ENCODE measurements at places on chromosomes 16 and 17.

DNA sequence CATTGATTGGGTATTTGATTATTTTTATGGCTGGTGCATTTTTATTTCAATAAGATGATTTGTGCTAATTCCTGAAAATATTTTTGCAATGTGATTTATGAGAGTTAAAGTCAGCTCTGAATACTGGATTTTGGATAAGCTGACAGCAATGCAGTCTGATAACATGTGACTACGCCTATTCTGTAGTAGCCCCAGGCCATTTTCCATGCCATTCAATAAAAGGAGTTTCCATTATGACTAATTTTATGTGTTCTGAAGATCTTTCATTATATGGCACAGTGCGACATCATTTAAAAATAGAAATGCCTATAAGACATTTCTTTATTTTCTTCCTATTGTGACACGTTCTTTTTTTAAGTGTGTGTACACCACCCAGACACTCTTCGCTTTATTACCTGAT, 46.3 kb downstream of the KCNJ2 start:
- no peak for DNase-seq

- no peak for DNase-seq
These were observed 98.6 kb upstream of the PMFBP1 start for GRCh38 chr16:72270531-72270930.

- DNase-seq, result no peak
These were observed 3.4 kb upstream of the PDZD9 start for GRCh38 chr16:22004341-22004740.

GRCh38 chr17:35185849-35186248, 8.3 kb downstream of the SLC35G3 start:
- no peak for DNase-seq

GRCh38 chr16:59324462-59324861, 590.3 kb upstream of the GOT2 start:
- DNase-seq, result no peak

DNA sequence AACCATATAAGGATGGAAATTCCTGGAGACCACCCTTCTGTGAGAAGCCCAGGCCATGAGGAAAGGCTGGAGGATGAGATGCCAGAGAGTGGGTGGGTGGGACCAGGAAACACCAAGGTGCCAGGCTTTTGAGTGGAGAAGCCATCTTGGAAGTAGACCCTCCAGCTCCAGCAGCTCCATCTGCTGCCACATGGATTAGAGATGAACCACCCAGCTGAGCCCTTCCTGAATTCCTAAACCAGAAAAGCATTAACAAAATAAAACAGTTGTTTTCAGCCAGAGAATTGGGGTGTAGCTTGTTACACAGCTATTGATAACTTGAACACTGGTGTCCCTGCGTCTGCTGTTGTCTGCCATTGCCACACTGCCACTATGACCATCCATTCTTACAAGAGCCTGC, 6.3 kb upstream of the TMEM114 start:
- DNase-seq, result no peak

- DNase-seq, result no peak
These were observed at the start of gene CSF3 for GRCh38 chr17:40015005-40015997. Gene CSF3, plus strand, starts transcription at chr17:40015440. Its CDS starts 35 bp downstream, at chr17:40015475.

GRCh38 chr17:66714046-66715023, 120.6 kb upstream of the CACNG5 start:
- no peak for DNase-seq

GRCh38 chr17:55768936-55769624, 18.2 kb downstream of the PCTP start:
- no peak for DNase-seq

- no peak for DNase-seq
These were observed 6.7 kb downstream of the PRSS36 start for GRCh38 chr16:31143011-31143693.

DNA sequence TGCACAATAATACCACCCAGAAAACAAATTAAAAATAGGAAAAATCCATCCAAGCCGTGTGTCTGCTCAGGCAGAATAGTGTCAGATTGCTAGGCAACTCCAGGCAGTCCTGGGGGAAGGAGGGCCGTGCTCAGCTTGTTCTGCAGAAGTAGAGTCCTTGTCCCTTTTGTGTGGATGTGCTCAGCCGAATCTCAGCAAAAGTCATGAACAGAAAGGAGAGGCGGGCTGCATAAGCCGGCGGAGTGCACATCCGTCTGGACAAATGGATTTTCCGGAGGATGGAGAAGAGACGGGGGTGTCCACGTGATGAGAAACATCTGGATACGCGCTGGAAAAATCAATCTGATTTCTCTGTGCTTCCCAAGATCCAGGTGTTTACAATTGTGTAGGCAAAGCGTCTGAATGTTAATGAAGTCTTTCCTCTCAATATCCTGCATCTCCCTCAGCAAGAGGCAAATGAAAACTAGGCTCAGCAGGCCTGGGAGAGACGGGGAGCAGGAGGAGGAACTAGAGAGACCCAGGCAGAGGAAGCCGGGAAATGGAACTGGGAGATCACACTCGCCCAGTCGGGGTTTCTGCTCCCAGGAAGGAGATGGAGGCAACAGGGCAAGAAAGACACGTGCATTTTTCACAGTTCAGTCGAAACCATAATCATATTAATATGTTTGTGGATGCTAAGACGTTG, 7.7 kb upstream of the RBFOX3 start:
- no peak for DNase-seq

- no peak for DNase-seq
These were observed 60.1 kb upstream of the MRTFB start for GRCh38 chr16:14011001-14011400.

- DNase-seq, result no peak
These were observed 671 bp upstream of the TOP2A start for GRCh38 chr17:40418428-40418706.

DNA sequence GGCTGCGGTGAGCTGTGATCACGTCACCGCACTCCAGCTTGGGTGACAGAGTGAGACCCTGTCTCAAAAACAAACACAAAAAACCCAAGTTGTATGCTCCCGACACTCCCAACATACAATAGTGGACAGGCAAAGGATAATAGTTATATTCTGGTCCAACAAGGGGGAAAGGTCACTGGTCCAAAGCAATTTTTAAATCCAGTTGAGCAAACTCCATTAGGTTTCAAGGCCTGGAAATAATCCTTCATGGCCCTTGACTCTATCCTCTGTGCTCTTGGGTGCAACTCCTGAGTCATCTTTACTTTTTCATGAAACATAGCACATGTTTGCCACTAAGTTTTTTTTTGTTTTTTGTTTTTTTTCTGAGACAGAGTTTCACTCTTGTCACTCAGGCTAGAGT, 50.3 kb upstream of the PHOSPHO1 start:
- DNase-seq, result no peak

DNA sequence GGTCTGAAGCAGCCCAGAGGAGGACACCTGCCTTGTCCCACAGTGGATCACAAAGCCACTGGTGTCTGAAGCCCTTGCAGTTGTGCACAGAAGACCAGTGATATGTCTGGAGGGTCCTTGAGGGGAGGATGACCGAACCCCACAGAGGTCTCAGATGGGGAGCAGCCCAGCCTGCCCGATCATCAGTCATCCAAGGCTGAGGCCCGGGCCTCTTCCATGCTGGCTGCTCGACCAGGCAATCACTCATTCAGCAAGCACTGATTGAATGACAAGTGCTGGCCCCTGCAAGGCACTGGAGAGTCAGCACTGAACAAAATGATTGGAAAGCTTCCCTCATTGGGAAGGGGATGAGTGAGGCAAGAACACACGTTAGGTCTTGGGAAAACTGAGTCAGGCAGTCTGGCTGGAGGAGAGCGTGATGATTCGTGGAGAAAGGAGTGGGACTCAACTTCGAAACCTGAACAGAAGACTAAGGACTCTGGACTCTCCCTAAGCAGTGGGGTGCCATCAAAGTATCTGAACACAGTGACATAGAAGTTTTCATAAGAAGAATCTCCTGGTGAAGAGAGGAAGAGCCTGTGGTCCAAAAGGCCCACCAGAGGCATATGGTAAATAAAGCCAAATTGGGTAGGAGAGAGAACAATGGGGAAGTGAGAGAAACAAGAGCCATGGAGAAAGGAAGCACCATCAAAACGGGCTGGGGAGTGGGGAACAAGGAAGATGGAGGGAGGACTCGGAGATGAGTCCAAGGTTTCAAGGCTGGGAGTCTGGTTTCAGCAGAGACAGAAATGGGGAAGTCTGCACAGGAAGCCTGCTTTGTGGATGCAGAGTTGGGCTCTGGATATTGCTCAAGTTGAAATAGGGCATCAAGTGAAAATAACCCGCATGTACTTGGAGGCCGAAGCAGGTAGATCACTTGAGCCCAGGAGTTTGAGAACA, 10.2 kb downstream of the PIK3R5 start:
- DNase-seq, result no peak
